Fibroblast of gingiva (primary cell): ENCODE measurements at places on chromosomes 12 and 14.

GRCh38 chr12:124774054-124774461 lies 89.6 kb downstream of the SCARB1 start:
- DNase-seq: peak; percentile 65

DNA sequence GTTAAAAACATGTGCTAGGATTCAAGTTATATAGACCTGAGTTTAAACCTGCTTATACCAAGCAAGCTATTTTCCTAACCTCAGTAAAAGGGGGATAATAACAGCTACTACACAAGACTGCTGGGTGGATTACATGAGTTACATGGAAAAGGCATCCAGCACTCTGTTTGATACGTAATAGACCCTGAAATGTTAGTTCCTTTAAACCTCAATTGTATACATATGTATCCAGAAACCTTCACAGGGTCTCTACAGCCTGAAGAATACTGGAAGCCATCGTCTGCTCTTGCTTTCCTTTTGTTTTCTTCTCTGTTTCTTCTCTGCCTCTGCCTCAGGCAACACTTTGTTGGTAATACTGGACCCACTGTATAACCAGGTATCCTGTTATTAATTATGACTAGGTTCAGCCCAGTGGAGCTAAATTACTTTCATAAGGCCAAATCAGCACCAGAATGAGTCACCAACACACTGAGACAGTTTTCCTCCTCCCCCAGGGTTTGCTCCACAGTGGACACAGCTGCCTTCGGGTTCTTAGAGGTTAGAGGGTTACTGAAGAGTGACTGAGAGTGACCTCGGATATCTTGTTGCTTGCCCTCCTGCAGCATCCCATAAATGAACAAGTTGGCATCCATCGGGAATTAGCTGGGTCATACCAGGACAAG lies 127.1 kb downstream of the CAPZA3 start:
- peak; percentile 79 for DNase-seq

- DNase-seq: no peak
Observed at GRCh38 chr12:9098115-9098452, 17.6 kb downstream of the A2M start.

DNA sequence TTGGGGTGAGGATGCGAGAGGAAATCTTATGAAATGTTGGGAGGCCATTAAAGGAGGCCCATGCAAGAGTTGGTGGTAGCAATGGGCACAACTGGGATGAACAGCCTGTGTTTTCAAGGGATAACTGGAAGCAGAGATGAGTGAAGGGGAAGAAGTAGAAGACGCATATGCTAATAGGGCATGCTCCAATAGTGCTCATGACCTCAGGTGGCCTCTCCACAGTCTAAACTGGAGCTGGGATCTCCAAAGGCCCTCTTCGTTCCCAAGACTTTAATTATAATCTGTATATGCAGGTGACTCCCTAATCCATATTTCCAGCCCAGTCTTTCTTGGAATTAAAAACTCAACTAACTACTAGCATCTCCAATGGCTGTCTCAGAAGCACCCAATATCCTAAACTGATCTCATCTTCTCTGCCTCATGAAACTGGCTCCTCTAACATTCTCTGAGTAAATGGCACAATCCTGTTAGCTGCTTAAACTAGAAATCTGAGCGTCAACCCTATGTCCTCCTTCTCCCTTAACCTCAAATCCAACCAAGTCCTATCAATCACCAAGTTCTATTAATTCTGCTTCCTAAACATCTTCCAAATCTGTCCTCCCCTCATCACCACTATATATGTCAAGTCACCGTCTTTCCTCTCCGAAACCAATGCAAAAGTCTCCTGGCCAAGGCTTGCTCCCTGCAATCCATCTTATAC lies 2.8 kb upstream of the AJUBA start:
- no peak for DNase-seq
